ENCODE measurements at places on chromosomes 11 and 22.

DNA sequence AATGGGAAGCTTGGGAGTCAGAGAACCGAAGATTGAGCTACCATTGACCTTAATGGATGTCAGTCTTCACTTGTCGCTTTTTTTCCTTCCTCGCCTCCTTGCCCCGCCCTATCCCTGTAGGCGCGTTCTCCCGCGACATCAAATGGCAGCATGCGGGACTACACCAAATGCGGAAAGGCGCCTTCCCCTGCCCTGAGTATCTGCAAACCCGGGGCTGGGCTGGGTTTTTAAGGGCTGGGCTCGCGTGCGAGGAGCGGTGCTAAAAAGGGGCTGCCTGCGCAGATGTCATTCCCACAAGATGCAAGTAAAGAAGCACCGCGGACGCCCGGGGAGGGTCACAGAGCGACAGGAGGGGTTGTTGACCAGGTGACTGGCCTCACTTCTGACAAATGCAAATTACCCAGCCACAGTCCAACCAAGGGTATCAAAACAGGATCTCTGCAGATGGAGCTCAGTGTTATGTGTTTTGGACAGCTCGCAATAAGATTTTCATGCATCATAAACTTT lies 4.7 kb upstream of the FAM111B start:
- DNase-seq: peak; percentile 51

DNA sequence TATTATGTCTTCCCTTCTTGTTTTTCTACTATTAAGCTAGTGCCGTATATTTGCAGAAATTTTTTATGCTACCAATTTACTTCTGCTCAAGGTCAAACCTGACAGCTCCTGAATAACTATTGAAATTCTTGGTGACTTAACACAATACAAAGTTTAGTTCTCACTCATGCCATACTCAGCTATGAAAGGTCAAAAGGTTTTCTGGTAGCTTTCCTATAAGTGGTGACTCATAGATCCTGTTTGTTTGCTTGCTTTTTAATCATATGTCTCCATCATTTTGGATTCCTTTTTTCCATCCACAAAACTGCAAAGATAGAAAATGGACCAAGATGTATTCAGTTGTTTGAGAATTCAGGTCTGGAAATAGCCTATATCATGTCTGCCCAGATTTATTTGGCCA lies 855.8 kb upstream of the LRRC4C start:
- DNase-seq: no peak

DNA sequence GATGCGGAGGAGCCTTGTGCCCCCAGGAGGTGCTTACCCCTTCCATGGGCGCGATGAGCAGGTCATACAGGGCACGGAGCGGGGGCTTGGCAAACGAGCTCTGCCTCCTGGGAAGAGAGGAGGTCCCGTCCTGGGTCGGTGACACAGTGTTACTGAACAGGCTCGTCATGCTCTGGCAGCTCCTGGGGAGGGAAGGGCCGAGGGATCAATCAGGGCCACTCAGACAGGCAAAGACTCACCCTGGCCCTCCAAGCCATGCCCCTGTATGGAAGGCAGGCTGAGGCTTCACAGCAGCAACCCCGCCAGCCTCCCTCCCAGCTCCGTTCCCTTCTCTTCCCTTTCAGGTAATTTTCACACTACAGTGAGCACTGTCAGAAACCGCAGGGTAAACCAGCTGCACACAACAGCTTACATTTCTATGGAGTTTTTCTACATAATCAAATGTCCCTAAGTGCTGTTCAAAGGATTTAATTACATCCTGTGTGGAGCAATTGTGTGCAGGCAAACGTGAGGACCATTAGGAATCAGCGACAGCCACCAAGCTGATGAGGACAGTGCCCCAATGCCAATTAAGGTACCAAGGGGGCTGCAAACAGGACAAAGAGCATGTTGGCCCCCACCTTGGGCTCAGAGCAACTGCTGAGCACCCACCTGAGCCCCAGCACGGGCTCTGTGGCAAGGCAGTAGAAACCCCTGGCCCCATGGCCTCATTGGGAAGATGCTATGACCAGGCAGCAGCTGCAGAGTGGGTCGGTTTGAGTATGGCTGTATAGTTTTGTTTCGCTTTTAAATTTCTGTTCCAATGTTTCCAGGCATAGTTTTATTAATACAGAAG lies 95.4 kb upstream of the PITPNB start:
- no peak for DNase-seq

DNA sequence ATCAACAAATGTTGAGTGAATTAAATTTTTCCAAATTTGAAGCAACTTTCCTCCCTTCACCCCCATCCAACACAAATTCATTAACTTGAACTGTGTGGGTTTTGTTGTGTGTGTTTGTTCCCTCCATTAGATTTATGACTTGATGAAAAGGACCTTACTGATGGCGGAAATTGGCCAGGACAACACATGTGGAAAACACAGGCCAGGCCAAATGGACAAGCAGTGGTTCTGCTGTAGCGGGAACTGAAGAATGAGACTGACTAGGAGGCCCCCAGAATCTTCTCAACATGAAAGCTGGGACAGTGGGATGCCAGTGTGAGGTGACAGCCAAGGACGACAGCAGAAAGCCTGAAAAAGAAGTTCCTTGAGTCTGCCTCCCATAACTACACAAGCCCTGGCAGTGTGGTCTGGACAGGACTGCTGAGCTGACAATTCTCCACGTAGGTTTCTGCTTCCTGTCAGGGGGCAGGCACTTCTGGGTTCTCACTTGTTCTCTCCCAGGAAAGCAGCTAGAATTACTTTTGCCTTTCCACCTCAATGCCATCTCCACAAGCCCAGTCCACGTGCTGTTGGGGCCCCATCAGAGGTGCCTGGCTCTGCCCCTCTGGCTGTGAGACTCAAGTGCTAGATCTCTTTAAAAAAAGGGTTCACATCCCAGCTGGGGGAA lies 94.3 kb downstream of the ETS1 start:
- no peak for DNase-seq

GRCh38 chr22:22692707-22693530 lies 48.5 kb downstream of the GGTLC2 start:
- no peak for DNase-seq

GRCh38 chr22:29039148-29039547 lies 22.5 kb downstream of the C22orf31 start:
- DNase-seq: no peak

All from MV-4-11 (cell line).